ENCODE measurements at places on chromosomes 3 and 15.

GRCh38 chr15:94247789-94248638 is 16.7 kb downstream of the MCTP2 start:
- no peak for DNase-seq

DNA sequence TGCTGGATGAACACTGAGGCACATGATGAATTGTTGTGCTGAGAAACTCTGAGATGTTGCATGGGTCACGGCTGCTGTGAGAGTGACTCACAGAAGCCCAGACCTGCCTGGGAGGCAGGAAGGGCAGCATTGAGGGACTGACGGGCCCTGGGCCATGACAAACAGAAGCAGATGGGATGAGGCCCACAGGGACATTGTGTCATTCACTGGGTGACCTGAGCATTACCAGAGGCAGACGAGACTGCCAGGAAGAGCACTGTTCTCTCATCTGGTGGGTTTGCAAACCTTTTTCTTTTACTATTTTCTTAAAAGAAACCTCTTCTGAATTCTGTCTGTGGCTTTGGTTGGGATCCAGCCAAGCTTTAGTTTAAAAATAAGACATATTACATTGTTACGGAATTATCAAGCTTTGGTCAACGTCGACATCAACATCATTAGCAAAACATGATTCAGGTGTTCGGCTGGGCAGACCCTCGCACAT is 67.8 kb downstream of the BDH1 start:
- DNase-seq = peak; percentile 89

DNA sequence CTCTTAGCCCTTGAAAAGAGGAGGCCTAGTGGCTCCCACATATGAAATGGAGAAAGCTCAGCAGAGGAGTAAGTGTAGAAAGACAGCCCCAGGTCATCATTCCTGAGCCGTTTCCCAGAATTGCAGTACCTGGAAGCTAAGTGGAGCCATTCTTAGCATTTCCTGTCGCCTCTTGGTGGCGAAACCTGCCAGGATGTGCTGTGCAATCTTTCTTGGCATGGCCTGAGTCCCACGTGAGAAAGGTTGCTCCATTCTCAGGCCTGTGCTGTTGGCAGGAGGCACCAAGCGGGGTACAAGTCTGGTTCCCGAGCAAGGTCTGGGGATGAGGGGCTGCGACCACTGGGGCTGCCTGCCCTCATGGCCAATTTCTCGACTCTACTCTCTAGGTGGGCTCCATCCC is 207.2 kb upstream of the TPM1 start:
- no peak for DNase-seq

DNA sequence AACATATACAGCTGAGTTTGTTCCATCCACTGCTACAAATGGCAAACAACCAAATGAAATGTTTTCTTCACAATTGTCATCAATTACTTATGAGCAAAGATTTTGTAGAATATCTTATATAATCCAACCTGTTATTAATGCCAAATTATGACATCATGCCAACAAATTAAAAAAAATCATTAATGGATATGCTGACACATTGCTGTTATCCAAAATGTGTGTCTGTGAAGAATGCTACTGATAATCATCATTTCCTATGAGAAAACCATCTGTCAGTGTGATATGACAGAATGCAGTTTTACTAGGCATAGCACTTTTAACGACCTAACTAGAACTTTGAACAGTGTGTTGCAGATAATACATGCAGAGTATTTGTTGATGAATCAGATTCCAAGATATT is 556.5 kb upstream of the KCNMB2 start:
- no peak for DNase-seq

DNA sequence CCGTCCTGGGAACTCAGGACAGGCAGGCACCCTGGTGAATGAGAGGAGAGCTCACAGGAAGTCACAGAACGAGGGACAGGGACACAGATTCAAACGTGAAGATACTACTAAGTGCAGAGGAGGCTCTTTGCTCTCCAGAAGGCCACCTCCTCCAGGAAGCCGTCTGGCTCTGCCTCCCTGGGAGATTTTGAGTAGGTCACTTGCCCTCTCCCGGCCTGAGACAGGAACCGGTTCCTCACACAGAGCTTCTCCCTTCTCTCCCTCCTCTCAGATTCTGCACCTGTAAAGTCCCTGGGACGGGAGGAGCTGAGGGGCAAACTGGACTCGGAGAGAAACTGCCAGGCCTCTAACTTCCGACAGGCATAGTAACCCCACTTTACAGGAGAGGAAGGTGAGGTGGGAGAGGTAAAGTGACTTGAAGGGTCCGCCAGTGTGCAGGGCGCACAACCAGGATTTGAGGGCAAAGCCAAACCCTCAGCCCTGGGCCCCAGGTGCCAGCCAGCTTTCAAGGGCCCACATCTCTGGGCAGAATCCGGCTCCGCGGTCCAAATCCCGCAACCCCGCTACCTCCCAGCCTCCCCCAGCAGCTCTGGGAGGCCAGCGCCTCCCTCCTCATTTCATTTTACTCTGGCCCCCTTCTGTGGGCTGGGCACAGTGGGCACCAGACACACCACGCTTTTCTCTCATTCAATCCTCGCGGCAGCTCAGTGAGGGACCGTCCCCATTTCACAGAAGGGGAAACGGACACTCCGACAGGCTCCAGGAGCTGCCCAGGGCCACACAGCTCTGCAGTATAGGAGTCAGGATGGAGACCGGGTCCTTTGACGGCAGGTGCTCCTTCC is 150.2 kb downstream of the SMAD6 start:
- no peak for DNase-seq

GRCh38 chr15:90037961-90038631 is 37.0 kb downstream of the ZNF710 start:
- no peak for DNase-seq

- no peak for DNase-seq
Measured at GRCh38 chr3:172186607-172187006, 147.2 kb downstream of the FNDC3B start.

DNA sequence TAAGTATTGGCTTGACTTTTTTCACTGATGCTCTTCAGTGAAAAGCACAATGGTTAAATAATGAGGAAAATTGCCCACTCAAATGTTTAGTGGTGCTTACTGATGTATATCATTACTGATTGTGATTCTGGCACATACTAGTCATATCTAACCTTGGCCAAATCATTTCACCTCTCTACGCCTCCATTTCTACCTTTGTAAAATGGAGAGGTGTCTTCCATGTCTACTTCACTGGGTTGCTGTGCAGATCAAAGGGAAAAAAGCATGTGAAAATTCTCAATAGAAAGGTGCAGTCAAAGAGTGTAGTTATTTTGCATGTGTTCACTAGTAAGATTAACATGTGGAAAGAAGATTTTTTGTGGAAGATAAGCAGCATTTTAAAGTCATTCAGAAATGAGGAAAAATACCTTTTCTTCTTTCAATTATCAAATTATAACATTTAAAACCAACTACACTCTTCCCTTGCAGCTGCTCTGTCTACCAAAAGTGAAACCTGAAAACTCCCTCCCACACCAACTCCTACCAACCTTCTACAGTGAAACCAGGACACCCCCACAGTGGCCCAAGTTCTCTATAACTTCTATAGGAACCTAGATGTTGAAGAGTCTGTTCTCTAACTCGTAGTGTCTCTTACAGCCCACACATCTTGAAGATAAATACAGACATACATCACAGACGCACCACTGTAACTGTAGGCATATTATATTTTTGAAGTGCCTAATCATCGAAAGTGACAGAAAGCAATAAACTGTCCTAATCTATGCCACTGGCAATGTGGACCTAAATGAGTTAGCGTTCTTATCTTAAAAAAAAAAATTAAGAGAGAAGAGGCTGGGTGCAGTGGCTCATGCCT is 1.4 kb downstream of the CD200R1 start:
- DNase-seq = no peak

- DNase-seq = no peak
Measured at GRCh38 chr15:57509965-57510364, 81.7 kb upstream of the MYZAP start.

DNA sequence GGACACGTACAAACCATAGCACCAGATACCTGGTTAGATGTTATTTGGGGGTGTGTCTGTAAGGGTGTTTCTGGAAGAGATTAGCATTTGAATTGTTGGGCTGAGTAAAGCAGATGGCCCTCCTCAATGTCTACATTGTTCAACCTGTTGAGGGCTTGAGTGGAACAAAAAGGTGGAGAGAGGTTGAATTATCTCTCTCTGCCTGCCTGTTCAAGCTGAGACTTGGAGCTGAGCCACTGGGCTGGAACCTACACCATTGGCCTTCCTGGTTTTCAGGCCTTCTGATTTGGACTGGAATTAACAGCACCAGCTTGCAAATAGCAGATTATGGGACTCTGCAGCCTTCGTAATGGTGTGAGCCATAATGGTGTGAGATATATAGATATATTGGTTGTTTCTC is 71.3 kb upstream of the CORO2B start:
- no peak for DNase-seq
